ENCODE measurements at places on chromosomes 12 and 14.

- DNase-seq: no peak
Measured at GRCh38 chr12:9349888-9350885, 142.0 kb upstream of the PZP start.

GRCh38 chr12:112418273-112418607, 507 bp upstream of the PTPN11 start:
- DNase-seq: no peak

DNA sequence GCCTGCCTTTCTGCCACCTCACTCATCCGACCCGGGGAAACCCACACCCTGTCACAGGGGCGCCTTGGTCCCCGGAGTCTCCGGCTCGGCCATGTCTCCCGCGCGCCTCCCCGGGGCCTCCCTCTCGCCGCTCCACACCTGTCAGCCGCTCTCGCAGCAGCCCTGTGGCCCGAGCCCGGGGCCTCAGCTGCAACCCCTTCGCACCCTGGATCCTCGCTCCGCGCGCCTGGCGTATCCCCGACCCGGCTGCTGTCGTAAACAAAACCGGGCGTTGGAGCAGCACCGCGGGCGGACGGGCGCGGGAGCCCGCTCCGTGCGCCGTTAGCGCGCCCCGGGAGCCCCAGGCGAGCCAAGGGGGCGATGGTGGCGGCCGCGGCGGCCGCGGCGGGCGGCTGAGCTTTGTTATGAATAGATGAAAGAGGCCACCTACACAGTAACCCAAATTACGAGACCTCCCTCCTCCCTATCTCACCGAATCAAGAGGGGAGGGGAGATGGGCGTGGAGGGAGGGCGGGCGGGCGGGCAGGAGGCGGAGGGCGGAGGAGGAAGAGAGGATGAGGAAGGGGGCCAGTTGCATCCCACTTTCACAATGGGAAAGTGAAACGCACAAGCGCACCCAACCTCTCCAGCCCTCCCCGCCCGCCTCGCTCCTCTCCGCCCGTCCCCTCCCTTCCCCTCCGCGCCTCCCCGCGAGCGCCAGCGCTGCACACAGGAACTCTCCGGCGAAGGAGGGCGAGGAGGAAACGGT, at the start of gene PLXNC1:
TSS of gene PLXNC1 (plus strand) at position 587 of the 748 bp plus-strand sequence. CDS start 395 bp downstream, outside the sequence.
- peak; percentile 72 for DNase-seq

DNA sequence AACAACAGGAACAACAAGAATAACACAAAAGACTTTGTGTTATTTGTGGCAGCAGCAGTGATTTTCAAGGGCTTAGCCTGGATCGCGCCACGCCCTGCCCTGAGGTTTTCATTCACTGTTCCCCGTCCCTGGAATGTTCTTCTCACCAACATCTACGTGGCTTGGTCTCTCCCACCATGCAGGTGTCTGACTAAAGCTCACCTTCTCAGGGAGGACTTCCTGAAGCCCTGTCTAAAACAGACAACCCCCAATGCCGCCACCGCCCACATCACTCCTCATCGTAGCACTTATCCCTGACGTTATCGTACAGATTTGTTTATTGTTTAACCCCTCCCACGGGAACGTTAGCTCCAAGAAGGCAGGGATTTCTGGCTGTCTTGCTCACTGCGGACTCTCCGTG, 40.4 kb downstream of the P2RX4 start:
- DNase-seq: no peak

DNA sequence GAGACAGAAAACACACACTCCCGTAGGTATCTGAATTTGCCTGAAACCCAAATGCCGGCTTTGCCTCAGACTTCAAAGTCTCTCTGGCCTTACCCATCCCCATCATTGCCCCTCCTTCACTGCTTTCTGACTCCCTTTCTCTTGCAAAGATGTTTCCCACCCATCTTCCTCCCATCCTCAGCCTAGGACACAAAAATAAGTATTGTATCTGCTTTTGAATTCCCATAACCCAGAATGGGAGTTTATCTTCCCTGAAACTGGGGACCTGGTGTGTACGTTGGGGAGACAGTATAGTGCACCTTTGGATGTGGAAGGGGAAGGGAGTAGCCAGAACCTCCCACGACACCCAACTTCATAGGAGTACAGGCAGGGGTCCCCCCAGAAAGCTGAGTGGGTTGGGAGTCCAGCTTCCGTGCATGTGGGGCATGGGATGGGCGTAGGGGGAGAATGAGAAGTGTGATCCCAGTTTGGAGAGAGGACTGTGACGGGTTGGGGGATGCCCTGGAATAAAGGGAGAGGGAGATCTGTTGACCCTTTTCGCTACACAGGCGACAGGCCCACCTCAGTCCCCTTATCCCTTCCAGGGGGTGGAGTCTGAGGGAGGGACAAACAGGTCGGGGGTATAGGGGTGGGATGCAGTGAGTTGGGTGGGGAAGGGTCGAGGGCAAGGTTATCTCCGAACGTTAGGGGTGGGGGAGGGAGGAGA, 488 bp upstream of the KIF5A start:
- DNase-seq: no peak

GRCh38 chr12:27975222-27976136, 2.9 kb upstream of the PTHLH start:
- DNase-seq: no peak

DNA sequence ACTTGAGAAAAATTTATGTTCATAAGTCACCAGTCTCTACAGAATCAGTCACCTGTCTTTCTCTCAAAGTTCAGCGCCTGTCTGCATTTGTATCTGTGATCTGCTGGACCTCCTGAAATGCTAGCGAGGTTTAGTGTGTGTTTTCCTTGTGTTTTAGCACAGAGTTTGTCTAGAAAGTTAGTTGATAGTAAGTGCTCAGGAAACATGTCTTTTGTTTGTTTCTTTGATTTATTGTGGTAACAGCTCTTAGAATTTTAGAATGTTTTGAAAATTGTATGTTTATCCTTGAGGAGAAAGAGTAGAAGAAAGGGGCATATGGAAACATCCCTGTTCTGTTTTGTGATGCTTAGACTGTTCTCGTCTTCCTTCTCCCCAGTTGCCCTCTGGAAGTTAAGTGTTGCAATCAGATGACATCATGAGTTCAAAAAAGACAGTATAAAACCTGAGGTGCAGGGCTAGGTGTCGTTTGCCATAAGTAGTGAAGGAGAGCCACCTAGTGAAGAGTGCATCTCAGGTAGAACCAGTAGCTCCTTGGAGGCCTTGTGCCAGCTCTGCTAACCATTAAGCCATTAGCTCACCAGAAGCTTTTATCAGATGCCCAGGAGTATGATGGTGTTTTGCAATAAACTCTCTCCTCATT, 44.8 kb downstream of the FBXW8 start:
- peak; percentile 17 for DNase-seq

GRCh38 chr12:123893276-123893675, 79.4 kb downstream of the CCDC92 start:
- DNase-seq: no peak

- peak; percentile 55 for DNase-seq
Measured at GRCh38 chr14:74038020-74038859, 19.1 kb downstream of the BBOF1 start.

DNA sequence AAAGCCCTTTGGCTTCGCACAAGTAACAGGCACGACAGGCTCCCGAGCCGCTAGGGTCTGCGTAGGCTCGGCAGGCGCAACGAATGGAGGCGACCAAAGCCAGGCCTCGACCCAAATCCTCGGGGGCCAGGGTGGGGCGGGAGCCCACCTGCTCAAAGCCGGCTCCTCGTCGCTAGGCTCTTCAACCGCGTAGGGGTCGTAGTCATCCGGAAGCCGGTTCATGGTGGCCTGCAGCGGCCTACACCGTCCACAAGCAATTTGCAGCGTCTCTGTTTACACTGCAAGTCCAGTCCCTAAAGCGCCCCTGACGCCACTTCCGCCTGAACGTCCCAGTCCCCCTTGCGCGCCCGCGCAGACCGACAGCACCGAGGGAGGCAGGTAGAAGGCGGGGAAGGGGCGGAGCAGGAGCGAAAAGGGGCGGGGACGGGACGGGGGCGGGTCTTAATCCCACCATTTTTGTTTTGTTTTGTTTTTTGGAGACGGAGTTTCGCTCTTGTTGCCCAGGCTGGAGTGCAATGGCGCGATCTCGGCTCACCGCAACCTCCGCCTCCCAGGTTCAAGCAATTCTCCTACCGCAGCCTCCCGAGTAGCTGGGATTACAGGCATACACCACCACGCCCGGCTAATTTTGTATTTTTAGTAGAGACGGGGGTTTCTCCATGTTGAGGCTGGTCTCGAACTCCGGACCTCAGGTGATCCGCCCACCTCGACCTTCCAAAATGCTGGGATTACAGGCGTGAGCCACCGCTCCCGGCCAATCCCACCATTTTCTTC, at the start of gene EAPP:
TSS of gene EAPP (minus strand) at position 295 of the 774 bp plus-strand sequence. CDS start at position 222, 73 bp downstream.
- peak; percentile 97 for DNase-seq

GRCh38 chr14:85987907-85988306, 458.0 kb downstream of the FLRT2 start:
- DNase-seq: no peak

DNA sequence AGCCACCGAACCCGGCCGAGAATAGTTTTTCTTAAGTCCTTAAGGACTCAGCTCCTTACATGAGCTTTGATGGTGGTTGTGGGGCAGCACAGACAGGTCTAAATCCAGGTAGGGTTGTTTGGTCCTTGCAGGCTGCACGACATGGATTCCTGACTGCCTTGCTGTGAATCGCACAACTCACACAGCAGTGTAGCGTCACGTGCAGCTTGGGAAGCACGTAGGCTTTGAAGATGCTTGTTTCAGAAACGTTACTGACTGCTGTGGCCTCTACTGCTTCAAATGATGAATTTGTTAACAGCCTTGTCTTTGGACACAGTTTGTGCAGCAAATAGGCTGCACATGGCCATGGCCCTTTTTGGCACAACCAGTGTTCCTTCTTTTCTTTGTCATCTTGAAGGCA, 29.9 kb downstream of the ZBTB42 start:
- no peak for DNase-seq

GRCh38 chr12:57718641-57719528, 19.7 kb downstream of the AGAP2 start:
- DNase-seq: no peak

GRCh38 chr14:35632676-35633075, 98.7 kb downstream of the INSM2 start:
- no peak for DNase-seq

DNA sequence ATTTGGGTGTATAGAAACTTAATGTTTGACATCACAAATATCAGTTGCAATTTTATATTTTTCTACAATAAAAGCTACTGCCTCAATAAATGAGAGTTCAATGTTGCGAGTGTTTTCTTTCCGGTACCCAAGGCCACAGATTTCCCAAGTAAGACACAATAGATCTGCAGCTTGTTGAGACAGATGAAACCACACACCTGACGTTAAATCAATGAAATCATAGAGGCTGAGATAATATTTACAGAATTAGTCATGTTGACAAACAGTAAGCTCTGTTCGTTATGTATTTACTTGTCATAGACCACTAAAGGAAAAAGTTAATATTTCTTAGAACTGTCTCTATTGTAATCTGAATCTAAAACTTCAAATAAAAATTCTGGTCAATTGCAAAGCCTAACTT, 49.2 kb upstream of the PTHLH start:
- DNase-seq: no peak

- no peak for DNase-seq
Measured at GRCh38 chr12:11827091-11828061, 177.9 kb downstream of the ETV6 start.

All from activated CD4-positive, alpha-beta T cell treated with anti-CD3 and anti-CD28 coated beads, Interleukin-2, Interleukin-4, amounts not matched to agents 100 ng/mL and 50 ng/mL, durations not matched to agents 16 hours and 8 hours (primary cell).